ENCODE measurements at places on chromosomes 11 and 22.

DNA sequence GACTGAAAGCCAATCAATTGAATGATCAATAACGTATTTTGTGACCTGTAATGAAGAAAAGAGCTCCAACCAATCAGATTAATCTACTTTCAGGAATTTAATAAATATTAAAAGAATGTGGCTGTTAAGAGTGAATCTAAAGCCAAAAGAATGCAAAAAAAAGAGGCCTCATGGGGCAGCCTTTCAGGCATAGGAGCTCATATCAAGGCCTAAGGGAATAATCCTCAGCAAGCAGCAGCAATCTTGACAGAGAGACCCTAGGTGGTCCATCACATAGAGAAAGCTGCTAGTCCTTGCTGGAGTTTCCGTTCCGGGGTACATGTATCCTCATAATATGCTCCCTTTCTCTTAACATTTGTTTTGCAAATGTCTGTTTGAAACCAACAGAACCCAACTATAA, 313.1 kb upstream of the PITPNB start:
- DNase-seq = no peak

GRCh38 chr11:104654181-104654813, 244.0 kb downstream of the CASP12 start:
- no peak for DNase-seq

DNA sequence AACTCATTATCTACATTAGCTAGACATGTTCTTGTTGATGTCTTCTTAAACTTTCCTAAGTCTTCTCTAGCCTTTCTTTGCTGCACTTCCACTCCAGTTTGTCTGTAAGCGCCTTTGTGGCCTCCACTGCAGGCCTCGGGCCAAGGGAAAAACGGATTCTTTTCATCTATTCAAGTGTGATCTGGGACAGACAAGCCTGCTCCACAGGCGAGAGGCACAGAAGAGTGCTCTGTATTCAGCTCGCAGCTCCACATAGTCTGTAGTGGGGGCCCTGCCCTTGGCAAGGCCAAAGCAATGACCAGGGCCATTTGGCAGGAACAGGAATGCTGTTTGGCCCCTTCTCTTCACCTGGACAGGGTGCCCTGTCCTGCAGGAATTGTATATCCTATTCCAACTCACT, 84.1 kb upstream of the BARX2 start:
- DNase-seq = no peak

GRCh38 chr11:119491753-119492510, 69.0 kb upstream of the THY1 start:
- DNase-seq = peak; percentile 6

GRCh38 chr11:20474882-20475517, 87.5 kb downstream of the PRMT3 start:
- DNase-seq = peak; percentile 28

DNA sequence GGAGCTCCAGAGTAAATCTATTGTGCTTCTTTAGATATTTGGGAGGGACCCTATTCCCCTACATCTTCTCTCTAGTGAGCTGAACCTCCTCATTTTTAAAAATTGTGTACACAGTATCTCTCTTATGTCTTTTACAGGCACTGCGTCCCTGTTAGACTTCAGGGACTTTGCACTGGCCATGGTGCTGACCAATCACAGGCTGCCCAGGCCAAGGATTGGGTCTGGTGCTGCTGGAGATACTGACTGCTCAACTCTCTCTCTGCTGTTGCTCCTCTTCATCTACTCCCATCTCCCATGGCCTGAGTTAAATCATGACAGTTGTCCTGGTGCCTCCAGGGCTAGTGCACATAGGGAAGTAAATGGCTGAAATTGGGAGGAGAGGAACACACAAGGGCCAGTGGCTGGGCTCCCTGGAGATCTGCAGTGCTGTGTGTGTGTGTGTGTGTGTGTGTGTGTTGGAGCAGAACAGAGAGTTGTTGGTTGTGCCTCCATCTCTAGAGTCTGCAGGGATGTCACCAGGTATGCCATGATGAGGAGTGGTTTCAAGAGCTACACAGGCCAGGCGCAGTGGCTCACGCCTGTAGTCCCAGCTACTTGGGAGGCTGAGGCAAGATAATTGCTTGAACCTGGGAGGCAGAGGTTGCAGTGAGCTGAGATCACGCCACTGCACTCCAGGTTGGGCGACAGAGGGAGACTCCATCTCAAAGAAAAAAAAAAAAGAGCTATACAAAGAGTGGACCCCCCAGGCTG, 155.3 kb downstream of the ST3GAL4 start:
- DNase-seq = no peak

DNA sequence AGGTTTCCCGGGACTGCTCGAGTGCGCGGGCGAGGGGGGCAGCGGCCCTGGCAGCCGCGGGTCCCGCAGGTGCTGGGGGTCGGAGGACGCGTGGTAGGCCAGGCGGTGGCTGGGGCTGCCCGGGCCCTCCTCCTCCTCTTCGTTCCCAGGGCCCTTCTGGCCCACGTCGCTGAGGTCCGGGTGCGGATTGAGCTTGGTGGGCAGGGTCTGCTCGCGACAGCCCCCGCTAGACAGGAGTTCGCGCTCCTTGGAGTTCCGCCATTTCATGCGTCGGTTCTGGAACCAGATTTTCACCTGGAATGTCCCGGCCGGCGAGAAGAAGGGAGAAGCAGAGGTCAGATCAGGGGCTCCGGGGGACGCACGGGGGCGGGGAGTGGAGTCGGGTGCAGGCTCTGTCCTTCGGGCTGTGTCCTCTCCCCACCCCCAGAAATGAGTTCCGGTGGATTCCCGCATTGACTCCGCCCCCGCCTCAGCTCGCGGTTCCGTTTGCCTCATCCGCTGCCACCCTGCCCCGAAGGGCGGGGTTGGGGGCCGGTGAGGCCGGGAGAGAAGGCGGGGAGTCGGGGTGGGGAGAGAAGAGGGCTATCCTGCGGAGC, 3.9 kb downstream of the DBX1 start:
- no peak for DNase-seq

DNA sequence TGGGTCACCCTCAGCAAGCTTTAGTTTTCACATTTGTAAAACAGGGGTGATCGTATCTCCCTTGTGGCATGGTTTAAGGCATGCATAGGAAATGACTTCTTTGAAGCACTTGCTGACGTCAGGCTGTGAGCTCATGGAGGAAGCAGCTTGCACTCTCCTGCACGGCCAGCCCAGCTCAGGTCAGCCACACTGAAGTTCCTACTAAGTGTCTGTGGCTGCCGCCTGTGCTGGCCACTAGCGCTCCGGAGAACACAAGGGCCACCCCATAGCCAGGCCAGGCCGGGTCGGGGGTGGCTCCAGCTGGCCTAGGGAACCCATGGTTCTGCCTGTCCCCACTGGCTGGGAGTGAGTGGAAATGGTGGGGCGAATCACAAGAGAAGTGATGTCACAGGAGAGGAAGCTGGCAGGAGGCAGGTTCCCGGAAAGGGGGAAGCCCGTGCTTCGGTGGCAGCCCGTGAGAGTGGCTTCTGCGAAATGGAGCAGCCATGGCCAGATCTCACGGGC, 28.2 kb downstream of the KCTD17 start:
- DNase-seq = no peak

GRCh38 chr11:74100735-74101134, 70.1 kb downstream of the C2CD3 start:
- DNase-seq = no peak

DNA sequence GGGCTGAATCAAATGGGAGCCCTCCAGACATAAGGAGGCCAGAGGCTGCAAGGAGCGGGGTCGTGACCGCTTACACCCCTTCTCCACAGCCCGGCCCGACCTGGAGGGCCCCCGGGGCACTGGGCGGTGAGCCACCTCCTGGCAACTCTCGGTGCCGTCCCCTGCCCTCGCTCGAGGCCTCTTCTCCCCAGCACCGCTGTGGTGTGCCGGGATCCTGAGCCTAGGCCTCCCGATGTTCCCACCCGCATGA, 432 bp upstream of the GP1BB start:
- no peak for DNase-seq

- no peak for DNase-seq
Measured at GRCh38 chr11:68695531-68695930, 11.2 kb downstream of the GAL start.

DNA sequence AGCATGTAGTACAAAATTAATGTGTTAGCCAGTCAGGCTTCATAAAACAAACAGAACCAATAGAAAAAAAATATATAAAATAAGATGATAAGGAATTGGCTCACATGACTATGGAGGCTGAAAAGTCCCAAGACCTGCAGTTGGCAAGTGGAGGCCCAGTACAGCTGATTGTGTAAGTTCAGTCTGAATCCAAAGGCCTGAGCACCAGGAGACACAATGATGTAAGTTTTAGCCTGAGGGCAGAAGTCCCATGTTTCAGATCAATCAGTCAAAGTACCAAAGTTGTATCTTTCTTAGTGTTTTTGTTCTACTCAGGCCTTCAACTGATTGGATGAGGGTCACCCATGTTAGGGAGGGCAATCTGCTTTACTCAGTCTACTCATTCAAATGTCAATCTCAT, 14.3 kb upstream of the OR10D3 start:
- DNase-seq = no peak

DNA sequence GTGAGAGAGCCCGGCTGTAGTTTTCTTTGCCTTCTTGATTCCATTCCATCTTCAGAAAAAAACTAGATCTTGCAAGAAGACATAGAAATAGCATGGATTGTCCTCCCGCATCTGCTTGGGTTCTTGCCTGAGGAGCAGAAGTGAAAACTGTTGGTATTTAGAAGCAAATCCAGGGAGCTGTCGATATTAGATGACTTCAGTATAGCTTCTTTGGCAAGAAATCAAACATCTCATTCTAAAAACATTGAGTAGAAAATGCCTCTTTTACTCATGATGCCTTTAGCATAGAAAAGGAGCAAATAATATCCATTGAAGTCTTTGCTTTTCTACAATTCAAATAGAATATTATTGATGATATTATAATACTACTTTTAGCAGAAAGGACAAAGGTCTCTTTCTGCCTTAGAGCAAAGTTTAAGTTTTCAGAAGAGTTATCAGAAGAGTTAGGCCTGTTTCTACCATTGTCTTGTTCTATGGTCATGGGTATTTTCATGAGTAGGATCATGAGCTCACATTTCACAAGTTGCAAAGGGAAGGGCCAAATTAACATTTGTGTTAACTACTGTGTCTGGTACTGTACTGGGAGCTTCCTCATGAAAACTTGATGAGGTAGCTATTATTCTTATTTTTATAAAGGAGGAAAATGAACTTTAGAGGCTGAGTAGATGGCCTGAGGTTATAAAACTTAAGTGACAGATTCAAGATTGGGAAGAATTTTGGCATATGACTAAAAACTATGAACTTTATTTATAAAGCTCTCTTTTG, 49.7 kb downstream of the EXT2 start:
- no peak for DNase-seq

- no peak for DNase-seq
Measured at GRCh38 chr22:27614006-27614649, 187.4 kb downstream of the MN1 start.

GRCh38 chr11:30652801-30653200, 66.6 kb upstream of the MPPED2 start:
- no peak for DNase-seq

DNA sequence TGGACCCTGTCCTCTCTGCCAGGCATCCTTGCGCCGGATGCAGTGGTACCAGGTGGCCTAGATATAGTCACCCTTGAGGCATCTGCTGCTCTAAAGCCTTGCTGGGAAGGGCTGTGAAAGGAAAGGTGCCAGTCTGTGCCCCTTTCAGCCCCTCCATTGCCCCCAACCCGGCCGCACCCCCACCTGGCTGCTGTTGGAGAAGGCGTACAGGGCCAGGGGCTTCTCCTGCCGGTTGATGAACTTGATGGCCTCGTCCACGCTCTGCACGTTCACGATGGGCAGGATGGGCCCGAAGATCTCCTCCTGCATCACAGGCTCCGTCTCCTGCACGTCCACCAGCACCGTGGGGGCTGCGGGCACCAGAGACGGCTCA, 10.2 kb downstream of the ALDH3B2 start:
- no peak for DNase-seq

DNA sequence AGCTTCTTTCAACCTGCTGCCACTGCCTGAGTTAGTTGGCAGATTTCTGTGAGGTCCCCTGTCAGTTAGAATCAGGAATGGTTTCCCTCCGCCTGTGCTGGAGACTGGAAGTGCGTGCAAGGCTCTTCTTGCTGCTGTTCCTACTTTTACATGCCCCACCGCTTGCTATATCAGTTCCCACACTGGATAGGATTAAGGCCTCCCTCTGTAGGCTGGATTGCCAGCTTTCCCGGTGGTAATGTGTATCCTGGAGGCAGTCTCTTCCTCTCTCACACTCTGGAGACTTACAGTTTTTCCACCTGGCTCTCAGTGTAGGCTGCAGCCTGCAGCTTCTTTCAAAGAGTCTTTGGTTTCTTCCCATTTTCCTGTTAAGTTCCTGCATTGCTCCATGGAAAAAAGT, 66.5 kb downstream of the ARHGAP42 start:
- no peak for DNase-seq

- DNase-seq = peak; percentile 49
Measured at GRCh38 chr11:122796128-122796717, 42.1 kb upstream of the CRTAM start.

GRCh38 chr11:128905345-128906184, 14.4 kb downstream of the KCNJ5 start:
- peak; percentile 79 for DNase-seq

- no peak for DNase-seq
Measured at GRCh38 chr11:2296913-2297622, 4.7 kb downstream of the C11orf21 start.

DNA sequence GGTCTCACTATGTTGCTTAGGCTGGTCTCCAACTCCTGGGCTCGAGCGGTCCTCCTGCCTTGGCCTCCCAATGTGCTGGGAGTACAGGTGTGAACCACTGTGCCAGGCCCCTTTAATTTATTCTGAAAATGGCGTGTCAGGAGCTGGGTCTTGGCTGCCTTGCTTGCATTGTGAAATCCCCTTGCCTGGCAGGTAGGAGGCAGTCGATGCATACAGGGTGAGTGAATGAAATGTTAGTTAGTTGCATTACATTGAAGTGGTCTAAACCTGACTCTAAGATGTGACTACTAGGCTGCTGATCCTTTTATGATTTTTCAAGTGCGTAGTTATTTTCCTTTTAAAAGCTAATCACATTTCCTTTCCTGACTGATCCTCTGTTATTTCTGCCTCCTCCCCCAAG, 42.9 kb downstream of the PARVB start:
- DNase-seq = no peak

DNA sequence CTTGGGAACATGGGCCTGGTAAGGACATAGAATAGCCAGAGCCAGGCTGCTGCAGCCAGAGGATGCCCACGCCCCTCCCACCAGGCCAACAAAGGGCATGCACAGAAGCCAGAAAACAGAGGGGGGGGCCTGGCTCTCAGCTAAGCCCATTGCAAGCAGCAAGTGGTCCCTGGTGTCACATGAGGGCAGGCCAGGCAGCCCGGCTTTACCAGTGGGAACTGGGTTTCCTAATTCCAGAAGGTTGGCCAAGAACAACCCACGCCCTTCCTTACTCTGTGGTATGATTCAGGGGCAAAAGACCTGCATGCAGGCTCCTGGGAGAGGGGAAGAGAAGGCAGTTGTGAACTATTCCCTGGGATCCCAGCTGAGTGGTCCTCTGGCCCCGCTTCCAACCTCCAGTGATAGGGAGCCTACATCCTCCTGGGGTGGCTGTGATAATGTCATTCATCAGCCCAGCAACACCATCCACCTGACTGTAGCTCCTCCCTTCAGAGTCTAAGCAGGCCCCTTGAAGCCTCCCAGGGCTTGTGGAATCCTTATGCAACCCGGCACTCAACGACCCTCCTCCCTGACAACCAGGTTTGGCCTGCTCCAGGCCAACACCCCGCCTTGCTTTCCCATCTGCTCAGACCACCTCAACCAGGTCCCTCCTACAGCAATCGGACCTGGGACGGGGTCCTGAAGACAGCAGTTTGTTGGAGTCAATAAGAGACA, 62.1 kb upstream of the LMO1 start:
- no peak for DNase-seq

Measured in Kasumi-1 (cell line).